ENCODE measurements at places on chromosomes 6 and 20. TPM values are rescaled to one million over a fixed set of nuclear protein-coding genes. Genes with fewer than 3 reads are reported as not detected.

The NHSL1 gene
- total RNA-seq = 0.05 TPM

The GSTA2 gene
- not detected for total RNA-seq

The ABCC10 gene
- 72.6 TPM for total RNA-seq

The BIRC7 gene
- total RNA-seq = not detected

The FLRT3 gene
- total RNA-seq = not detected

The LTA gene
- total RNA-seq = 16.2 TPM

GRCh38 chr6:11711003-11711983 is 67.3 kb downstream of the ADTRP start:
- DNase-seq = no peak

DNA sequence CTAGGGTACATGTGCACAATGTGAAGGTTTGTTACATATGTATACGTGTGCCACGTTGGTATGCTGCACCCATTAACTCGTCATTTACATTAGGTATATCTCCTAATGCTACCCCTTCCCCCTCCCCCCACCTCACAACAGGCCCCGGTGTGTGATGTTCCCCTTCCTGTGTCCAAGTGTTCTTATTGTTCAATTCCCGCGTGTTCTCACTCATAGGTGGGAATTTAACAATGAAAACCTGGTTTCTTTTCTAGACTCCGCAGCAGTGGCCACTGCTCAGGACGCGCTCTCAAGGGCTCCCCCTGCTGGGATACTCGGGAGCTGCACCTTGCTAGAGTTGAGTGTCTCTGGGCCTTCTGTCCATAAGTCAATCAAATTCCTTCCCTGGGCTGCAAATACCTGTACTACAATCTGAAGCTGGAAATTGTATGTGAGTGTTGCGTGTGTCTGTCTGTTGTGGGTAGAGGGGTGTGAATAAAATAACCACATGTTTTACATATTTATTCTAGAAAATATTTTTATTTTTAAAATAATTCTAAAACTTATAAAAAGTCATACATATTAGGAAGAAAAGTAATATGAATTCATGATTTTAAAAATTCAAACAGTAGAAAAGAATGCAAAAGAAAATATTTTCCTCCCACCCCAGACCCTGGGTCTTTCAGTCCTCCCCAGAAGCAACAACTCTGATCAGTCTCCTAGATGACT is 8.2 kb upstream of the CEP250 start:
- DNase-seq = peak; percentile 87

GRCh38 chr20:39568109-39568508 is 606.0 kb downstream of the DHX35 start:
- DNase-seq = no peak
